ENCODE measurements at places on chromosomes 3 and 15. TPM values are rescaled to one million over a fixed set of nuclear protein-coding genes. Genes with fewer than 3 reads are reported as not detected.
A peak's percentile ranks its signal among the peaks of the same experiment; 100 is the strongest.

The NGLY1 gene
- total RNA-seq = 20.1 TPM

The SATB1 gene
- total RNA-seq = 68.1 TPM

The MB21D2 gene
- total RNA-seq = 12.2 TPM

DNA sequence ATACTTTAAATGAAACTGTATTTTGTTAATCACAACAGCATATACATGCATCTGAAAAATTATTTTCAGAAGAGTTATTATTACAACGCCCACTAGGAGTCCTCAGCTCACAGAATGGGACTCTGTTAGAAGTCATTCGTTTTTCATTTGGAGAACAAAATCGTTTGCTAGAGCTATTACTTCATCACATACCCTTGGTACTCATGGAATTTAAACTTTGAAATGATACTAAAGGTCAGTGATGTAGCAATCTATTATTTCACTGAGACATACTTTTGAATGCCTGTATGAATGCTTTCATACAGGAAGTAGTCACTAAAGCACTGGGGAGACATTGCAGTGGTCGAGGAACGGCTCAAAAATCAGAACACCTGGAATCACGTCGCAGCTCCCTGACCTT is 198.1 kb downstream of the MBNL1 start:
- H3K36me3 ChIP-seq = peaks cover 28% of the 10 kb centered on the region
- no peak overlapping the region for H3K27ac ChIP-seq
- no peak overlapping the region for H3K4me3 ChIP-seq
- peaks cover 6% of the 10 kb centered on the region for H3K4me1 ChIP-seq
- no peaks in the 10 kb centered on the region for H3K27me3 ChIP-seq
- no peak for DNase-seq

- no peak overlapping the region for H3K27ac ChIP-seq
- no peaks in the 10 kb centered on the region for H3K4me1 ChIP-seq
- peaks cover 11% of the 10 kb centered on the region for H3K36me3 ChIP-seq
- no peak for DNase-seq
- H3K4me3 ChIP-seq = no peak overlapping the region
- no peaks in the 10 kb centered on the region for H3K27me3 ChIP-seq
Measured at GRCh38 chr3:45426161-45426560, 37.8 kb downstream of the LARS2 start.

GRCh38 chr3:27633224-27633545 is 88.9 kb downstream of the EOMES start:
- H3K27me3 ChIP-seq = no peaks in the 10 kb centered on the region
- H3K27ac ChIP-seq = peak overlapping the region; percentile 79
- H3K36me3 ChIP-seq = no peaks in the 10 kb centered on the region
- DNase-seq = no peak

- H3K4me3 ChIP-seq = no peak overlapping the region
- H3K27ac ChIP-seq = no peak overlapping the region
- no peak for DNase-seq
- no peaks in the 10 kb centered on the region for H3K27me3 ChIP-seq
- H3K4me1 ChIP-seq = peaks cover 2% of the 10 kb centered on the region
- H3K36me3 ChIP-seq = no peaks in the 10 kb centered on the region
Measured at GRCh38 chr3:148796799-148797198, 30.8 kb upstream of the CPB1 start.

- H3K36me3 ChIP-seq = no peaks in the 10 kb centered on the region
- DNase-seq = no peak
- H3K4me1 ChIP-seq = no peaks in the 10 kb centered on the region
- peaks cover 6% of the 10 kb centered on the region for H3K27me3 ChIP-seq
- no peak overlapping the region for H3K27ac ChIP-seq
Measured at GRCh38 chr3:42276141-42277132, 10.5 kb upstream of the CCK start.

GRCh38 chr3:100257586-100257985 is 3.2 kb upstream of the TBC1D23 start:
- no peaks in the 10 kb centered on the region for H3K36me3 ChIP-seq
- H3K4me1 ChIP-seq = peaks cover 27% of the 10 kb centered on the region
- no peak overlapping the region for H3K4me3 ChIP-seq
- H3K27me3 ChIP-seq = no peaks in the 10 kb centered on the region
- H3K27ac ChIP-seq = no peak overlapping the region

DNA sequence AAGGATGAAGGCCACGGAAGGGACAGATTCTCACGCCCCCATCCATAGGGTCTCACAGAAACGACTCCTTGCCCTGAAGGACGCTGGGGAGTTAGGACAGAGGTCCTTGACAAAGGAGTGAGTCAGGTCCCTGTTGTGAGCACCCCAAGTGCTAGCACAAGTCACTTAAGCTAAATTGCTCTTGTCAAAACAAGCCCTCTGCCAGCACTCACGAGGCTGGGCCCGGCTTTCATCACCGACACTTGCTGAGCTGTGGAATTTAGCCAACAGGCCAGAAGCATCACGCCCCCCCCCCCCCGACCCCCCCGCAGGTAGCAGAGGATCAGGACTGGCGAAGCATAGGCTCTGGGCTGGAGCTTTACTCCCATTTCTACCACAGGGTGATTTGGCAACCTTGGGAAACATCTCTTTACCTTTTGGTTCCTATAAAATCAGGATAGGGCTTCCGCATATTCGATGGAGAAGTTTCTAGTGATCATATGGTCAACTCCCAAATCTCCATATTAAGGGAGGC is 75.4 kb downstream of the ADCY5 start:
- no peaks in the 10 kb centered on the region for H3K36me3 ChIP-seq
- no peaks in the 10 kb centered on the region for H3K4me1 ChIP-seq
- DNase-seq = no peak
- no peaks in the 10 kb centered on the region for H3K27me3 ChIP-seq

GRCh38 chr3:46929324-46929723 is 47.2 kb downstream of the CCDC12 start:
- peaks cover 79% of the 10 kb centered on the region for H3K4me1 ChIP-seq
- no peaks in the 10 kb centered on the region for H3K27me3 ChIP-seq
- no peak overlapping the region for H3K27ac ChIP-seq
- peaks cover 18% of the 10 kb centered on the region for H3K36me3 ChIP-seq
- no peak for DNase-seq

DNA sequence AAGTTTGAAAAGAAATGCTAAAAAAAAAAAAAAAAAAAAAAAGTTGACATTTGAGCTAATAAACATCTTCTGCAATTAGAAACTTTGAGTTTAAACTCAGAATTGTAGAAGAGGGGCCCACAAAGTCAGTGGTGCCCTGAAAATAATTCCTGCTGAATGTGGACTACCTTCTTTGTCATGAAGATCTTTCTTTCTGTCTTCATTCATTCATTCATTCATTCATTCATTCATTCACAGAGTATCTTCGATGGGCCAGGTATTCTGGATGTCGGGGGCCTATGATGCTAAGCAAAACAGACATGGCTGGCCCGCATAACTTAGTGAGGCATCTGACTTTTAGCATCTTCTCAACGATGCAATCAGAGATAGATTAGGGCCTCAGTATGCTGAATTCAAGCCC is 24.6 kb downstream of the ETV5 start:
- no peak for DNase-seq
- H3K27me3 ChIP-seq = no peaks in the 10 kb centered on the region
- peaks cover 7% of the 10 kb centered on the region for H3K4me1 ChIP-seq
- H3K4me3 ChIP-seq = no peak overlapping the region
- no peak overlapping the region for H3K27ac ChIP-seq

The MYZAP gene
- 14.9 TPM for total RNA-seq

GRCh38 chr15:91911844-91912243 is 58.3 kb downstream of the SLCO3A1 start:
- H3K4me1 ChIP-seq = peaks cover 23% of the 10 kb centered on the region
- DNase-seq = no peak
- no peak overlapping the region for H3K27ac ChIP-seq
- no peak overlapping the region for H3K4me3 ChIP-seq

Measured in suprapubic skin (tissue), 4 donors.